ENCODE measurements at places on chromosomes 5 and 9. TPM values are rescaled to one million over a fixed set of nuclear protein-coding genes. Genes with fewer than 3 reads are reported as not detected.

Gene CBY3
- not detected for total RNA-seq

Gene SLC26A2
- total RNA-seq, result 15.4 TPM

Gene IL13
- 0.50 TPM for total RNA-seq

Gene WDR38
- not detected for total RNA-seq

Gene KIF4B
- total RNA-seq, result not detected

Gene PPP3R2
- 0.34 TPM for total RNA-seq

DNA sequence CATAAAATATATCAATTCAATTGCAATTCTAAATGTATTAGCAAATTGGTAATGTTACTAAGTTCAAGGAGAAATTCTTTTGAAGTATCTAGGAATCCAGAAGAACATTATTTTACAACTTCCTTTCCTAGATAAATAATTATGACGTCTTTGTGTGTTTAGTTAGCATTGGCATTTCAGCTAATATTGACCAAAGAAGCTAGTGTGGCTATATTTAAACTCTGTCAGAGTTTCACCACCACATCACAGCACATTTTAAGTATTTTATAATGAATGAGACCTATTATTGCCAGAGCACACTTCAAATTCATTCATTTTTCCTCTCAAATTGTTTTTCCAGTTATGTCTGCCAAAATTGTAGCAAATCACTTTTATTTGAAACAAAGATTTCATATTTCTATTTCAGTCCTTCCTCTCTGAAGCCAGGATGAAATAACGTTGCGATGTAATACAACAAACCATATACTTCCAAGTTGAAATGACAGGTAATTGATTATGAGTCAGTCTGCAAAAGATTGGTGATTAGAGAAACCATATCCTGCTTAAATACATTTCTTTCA, 18.9 kb downstream of the PLK2 start:
- no peak overlapping the region for H3K4me3 ChIP-seq
- peaks cover 9% of the 10 kb centered on the region for H3K36me3 ChIP-seq
- peaks cover 18% of the 10 kb centered on the region for H3K4me1 ChIP-seq
- peak overlapping the region; percentile 37 for H3K27ac ChIP-seq

GRCh38 chr5:60843386-60843935, 608 bp downstream of the ELOVL7 start:
- H3K27ac ChIP-seq, result peak overlapping the region; percentile 71
- H3K4me1 ChIP-seq, result peaks cover 21% of the 10 kb centered on the region
- no peaks in the 10 kb centered on the region for H3K36me3 ChIP-seq
- H3K4me3 ChIP-seq, result peak overlapping the region; percentile 90
- DNase-seq, result no peak

DNA sequence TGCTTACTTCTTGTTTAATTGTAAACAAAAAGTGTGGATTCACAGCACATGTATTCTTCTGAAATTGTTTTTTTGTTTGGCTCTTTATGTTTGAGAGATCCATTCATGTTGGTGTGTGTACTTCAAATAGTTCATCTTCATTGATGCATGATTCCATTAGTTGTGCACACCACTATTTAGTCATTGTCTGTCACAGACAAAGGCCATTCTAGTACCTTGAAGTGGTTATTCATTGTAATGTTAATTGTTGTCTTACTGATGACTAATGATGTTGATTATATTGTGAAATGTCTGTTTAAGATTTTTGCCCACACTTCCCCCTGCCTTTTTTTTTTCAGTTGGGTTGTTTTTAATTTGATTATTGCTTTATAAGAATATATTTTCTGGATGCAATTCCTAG, 391.3 kb downstream of the DIRAS2 start:
- DNase-seq, result no peak
- no peaks in the 10 kb centered on the region for H3K36me3 ChIP-seq
- H3K4me1 ChIP-seq, result peaks cover 5% of the 10 kb centered on the region
- H3K27me3 ChIP-seq, result no peaks in the 10 kb centered on the region

GRCh38 chr5:72353046-72353445, 32.9 kb downstream of the PTCD2 start:
- DNase-seq, result no peak
- no peaks in the 10 kb centered on the region for H3K27me3 ChIP-seq
- H3K4me1 ChIP-seq, result peaks cover 11% of the 10 kb centered on the region

GRCh38 chr9:35035851-35036701, 36.3 kb downstream of the VCP start:
- no peak for DNase-seq
- H3K36me3 ChIP-seq, result peaks cover 23% of the 10 kb centered on the region
- no peaks in the 10 kb centered on the region for H3K27me3 ChIP-seq
- no peak overlapping the region for H3K4me3 ChIP-seq

DNA sequence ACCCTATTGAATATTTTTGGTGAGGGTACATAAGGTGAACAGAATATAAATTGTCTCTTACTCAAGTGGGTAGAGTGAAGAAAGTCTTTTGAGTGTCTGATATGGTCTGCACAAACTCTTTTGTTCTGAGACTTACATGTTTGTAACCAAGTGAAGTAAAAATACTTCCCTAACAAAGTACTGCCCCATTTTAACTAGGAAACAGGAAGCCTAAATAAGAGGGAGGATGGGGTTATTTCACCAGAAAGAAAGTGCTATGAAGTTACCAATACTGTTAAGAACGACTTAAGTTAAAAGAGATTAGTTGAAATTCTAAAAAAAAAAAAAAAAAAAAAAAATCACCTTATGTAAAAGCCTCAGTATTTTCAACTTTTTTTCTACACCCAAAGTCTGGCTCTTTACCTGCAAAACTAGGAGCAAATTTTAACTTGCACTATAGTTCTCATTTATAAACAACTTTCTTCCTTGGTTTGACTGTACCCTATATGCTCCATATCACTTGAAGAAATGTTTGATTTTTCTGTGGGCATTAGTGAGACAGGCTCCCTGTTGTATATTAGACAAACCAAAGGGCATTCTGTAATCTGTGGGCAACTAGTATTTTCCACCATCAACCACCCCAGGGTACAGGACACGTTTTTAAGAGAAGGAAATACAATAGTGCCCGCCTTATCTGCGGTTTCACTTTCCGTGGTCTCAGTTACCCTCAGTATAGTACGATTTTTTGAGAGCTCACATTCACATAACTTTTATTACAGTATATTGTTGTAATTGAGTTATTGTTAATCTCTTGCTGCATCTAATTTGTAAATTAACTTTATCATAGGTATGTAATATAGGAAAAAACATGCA, 127.7 kb downstream of the NR3C1 start:
- H3K27ac ChIP-seq, result no peak overlapping the region
- H3K36me3 ChIP-seq, result no peaks in the 10 kb centered on the region
- peaks cover 4% of the 10 kb centered on the region for H3K4me1 ChIP-seq
